Renal cortical epithelial cell (primary cell): ENCODE measurements at places on chromosomes 7 and 10. TPM values are rescaled to one million over a fixed set of nuclear protein-coding genes. Genes with fewer than 3 reads are reported as not detected.

TAS2R4 gene
- 1.8 TPM in 1 of 2 replicates, not detected in the other for total RNA-seq

BAIAP2L1 gene
- total RNA-seq: 21.4 and 25.8 TPM in 2 replicates

TAS2R5 gene
- 0.69 and 1.8 TPM in 2 replicates for total RNA-seq

NUTM2E gene
- total RNA-seq: not detected in 2 replicates

RAMP3 gene
- 0.40 TPM in 1 of 2 replicates, not detected in the other for total RNA-seq

UCN3 gene
- total RNA-seq: not detected in 2 replicates

CPA2 gene
- total RNA-seq: not detected in 2 replicates

ELAPOR2 gene
- total RNA-seq: 3.6 and 7.4 TPM in 2 replicates

NME8 gene
- total RNA-seq: not detected in 2 replicates

TUBAL3 gene
- total RNA-seq: 0.35 and 1.7 TPM in 2 replicates

CNPY1 gene
- total RNA-seq: not detected in 2 replicates

FGFBP3 gene
- total RNA-seq: 0.15 and 0.17 TPM in 2 replicates

SPDYE11 gene
- not detected in 2 replicates for total RNA-seq

GRID2IP gene
- total RNA-seq: under 0.01 and 0.69 TPM in 2 replicates

GPNMB gene
- total RNA-seq: 11.5 and 120 TPM in 2 replicates

KNDC1 gene
- total RNA-seq: 0.25 TPM in 1 of 2 replicates, not detected in the other

OPALIN gene
- total RNA-seq: 0.05 TPM in 1 of 2 replicates, not detected in the other

TSPAN13 gene
- total RNA-seq: 52.6 and 89.1 TPM in 2 replicates

SPDYE6 gene
- total RNA-seq: not detected in 2 replicates

ADAM22 gene
- total RNA-seq: 1.2 and 1.6 TPM in 2 replicates

TDRD1 gene
- 0.69 and 8.1 TPM in 2 replicates for total RNA-seq

AVPI1 gene
- total RNA-seq: 7.5 and 8.2 TPM in 2 replicates

ARHGEF5 gene
- total RNA-seq: 15.6 and 34.1 TPM in 2 replicates

METTL2B gene
- 34.8 and 63.4 TPM in 2 replicates for total RNA-seq

PRLHR gene
- total RNA-seq: not detected in 2 replicates

ERCC6 gene
- 9.7 and 24.3 TPM in 2 replicates for total RNA-seq
